Stimulated activated CD8-positive, alpha-beta memory T cell treated with anti-CD3 and anti-CD28 coated beads, Interleukin-4, amount 100 ng/mL, for 24 hours (primary cell): ENCODE measurements at places on chromosomes 3 and 15.

DNA sequence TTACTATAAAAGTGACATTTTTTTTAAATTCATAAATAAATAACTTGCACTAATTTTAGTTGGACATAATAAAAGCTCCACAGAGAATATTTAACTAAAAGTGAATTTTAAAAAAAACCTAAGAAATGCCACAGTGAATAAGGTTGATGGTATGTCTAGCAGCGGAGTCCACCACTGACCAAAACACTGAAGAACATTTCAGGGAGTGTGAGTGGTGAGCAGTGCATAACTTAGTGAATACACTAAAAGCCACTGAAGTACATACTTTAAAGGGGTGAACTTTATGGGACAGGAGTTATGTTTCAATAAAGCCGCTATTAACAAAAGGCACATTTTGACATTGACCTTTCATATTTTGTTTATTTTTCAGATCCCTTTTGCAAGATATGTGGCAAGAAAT is 32.3 kb downstream of the SRP14 start:
- no peak for DNase-seq

GRCh38 chr3:157639756-157640426 is 136.7 kb upstream of the VEPH1 start:
- no peak for DNase-seq

DNA sequence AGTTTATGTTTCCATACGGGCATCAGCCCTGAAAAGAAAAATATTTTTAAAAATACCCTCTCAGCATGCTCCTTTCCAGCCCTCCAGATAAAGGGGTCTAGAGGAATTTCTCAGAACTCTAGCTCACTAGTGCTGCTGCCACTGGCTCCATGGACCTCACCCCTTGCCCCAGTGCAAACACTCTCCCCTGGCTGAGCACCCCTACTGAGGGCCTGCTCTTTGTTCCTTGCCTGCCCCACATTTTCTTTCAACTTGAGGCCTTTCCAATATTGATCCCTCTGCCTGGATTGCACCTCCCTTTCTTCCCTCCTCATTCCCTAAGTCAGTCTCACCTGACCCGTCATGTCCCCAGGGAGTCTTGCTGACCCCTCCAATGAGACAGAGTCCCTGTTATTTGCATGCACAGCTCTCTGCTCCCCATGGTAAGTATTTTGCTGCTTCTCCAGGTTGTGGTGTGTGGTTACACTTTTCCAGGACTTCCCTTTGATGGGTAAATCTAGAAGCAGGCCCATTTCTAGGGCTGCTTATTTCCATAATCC is 196.5 kb downstream of the EPHB1 start:
- no peak for DNase-seq

DNA sequence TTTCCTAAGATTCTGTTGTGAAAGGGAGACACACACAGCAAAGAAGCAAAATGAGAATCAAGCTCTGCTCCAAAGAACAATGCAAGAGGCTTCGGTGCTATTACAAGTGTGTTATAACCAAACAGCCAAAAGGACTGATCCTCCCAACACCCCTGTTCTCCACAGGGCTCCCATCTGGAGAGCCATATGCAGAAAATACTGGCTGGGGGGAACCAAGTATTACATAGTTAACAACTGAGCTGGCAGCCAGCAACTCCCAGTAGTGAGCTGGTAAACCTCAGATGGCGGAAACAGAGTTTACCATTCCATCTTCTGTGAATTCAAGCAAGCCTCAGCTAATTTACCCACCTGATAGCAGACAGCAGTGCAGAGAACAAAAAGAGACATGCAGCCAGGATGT is 156.4 kb downstream of the NTRK3 start:
- DNase-seq: no peak

GRCh38 chr3:66822186-66823008 is 175.7 kb upstream of the KBTBD8 start:
- DNase-seq: peak; percentile 37

GRCh38 chr3:161177991-161178390 is 43.1 kb upstream of the NMD3 start:
- no peak for DNase-seq

GRCh38 chr3:173273838-173274237 is 123.7 kb upstream of the NLGN1 start:
- no peak for DNase-seq

- DNase-seq: no peak
These were observed 57.3 kb upstream of the RASA2 start for GRCh38 chr3:141429371-141430035.

- DNase-seq: no peak
These were observed 54.5 kb upstream of the CHRNA7 start for GRCh38 chr15:31975830-31976229.

GRCh38 chr3:141938011-141938500 is 61.6 kb downstream of the ATP1B3 start:
- DNase-seq: no peak

DNA sequence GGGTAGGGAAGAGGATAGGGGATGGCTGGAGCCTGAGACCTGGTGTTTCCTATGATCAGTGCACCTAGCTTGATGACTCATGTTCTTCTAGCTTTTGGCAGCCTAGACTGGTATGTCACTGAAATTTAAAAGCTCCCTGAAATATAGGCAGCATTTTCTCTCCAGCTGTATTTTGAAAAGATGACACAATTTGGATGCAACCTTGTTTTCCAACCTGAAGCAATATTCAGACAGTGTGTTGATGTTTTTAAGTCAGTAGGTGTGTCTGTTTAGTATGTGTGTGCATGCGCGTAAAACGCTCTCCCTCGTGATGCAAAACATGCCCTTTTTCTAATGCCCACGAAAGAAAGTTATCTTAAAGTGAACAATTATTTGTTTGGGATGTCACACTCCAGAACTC is 58.5 kb downstream of the RPL22L1 start:
- no peak for DNase-seq

GRCh38 chr3:145869958-145870357 is 291.0 kb downstream of the PLOD2 start:
- DNase-seq: no peak

DNA sequence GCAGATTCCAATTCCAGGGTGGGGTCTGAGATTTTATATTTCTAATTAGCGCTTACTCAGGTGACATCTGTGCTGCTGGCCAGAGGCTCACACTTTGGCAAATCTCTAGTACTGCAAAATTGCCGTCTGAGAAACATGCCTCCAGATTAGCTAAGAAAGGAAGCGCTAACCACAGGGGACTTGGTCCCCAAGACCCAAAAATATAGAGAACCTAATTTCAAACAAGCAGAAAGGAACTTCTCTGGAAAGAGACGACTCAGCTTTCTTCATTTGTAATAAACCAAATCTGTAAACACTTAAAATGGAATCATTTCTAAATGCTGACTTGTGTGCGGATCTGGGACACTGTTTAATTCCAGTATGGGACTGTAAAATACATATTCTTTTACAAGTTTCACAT is 55.7 kb downstream of the B3GNT5 start:
- no peak for DNase-seq

- no peak for DNase-seq
These were observed 10.4 kb downstream of the MAN2A2 start for GRCh38 chr15:90913398-90913944.

DNA sequence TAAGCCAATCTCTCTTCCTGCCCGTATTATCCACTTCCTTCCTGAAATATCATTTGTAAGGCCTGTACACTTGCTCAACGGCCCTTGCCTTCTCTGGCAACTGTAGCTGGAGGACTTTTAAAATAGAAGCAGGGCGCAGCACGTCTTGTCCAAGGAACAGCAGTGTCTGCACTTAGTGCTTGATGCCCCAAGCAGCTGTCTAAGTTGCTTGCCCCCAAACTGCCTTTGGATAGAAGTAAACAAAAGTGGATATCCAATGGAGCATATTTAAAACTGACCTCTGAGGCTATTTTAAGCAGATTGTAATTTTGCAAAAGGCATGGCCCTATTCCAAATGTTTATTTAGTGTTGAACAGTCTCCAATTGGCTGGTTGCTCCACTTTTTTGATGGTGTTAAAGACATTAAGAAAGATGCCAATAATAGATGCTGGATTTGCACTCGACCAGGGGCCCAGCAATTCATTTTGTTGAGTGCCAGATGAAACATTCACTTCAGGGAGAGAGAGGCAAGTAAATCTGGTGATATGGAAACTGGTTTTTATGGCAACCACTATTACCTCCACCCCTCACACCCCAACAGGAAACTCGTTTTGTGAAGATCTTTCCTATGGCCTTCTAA is 526.8 kb upstream of the TBL1XR1 start:
- DNase-seq: no peak

GRCh38 chr3:108153451-108153981 is 62.7 kb upstream of the CD47 start:
- peak; percentile 30 for DNase-seq
